Mucosa of gallbladder (tissue), 1 donor: ENCODE measurements at places on chromosomes 12 and 14.

DNA sequence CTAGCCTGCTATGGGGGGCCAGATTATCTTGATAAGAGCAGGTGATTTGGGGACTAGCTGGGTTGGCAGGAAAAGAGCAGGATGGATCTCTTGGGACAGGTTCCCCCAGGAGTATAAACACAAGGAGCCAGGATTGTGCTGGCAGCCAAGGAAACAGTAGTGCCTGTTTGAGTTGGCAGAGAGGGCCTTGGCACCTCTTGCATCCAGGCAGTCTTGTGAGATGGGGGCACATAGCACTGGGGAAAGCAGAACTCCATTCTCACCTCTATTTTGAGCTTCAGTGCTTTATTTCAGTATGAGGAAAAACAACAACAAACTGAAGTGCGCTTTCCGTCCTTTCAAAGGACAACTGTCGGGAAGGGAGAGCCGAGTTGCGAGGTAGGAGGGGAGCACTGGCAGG lies 9.4 kb upstream of the UNC119B start:
- no peak for DNase-seq

DNA sequence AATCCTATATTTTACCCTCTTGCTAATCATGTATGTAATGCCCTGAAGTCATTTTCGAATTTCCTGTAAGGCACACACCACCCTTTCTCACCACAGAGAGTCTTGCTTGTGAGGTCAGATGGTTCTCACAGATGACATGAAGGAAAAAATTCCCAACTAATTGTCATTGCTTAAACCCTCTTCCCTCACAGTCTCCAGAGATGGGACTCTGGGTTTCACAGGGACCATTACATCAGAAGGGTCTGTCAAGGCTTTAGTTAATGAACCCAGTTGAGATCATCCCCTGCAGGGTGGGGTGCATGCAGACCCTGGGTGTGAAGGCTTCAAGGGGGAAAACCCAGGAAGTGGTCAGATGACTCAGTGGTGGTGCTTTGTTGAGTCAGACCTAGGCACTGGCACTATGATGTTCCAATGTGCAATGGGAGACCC lies 229.6 kb downstream of the BCAT1 start:
- no peak for DNase-seq

DNA sequence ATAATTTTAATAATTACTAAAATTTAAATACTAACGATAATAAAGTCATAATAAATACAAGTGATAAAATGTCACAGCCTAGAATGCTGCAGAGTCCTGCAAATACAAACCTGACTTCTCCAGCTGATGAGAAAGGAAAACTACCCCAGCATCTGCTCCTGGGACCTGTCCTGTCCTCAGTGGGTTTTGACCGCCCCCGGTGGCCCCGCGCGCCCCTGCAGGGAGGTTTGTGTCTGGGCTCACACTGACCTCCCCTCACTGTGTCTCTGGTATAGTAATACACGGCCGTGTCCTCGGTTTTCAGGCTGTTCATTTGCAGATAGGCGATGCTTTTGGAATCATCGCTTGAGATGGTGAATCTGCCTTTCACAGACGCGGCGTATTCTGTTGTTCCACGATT lies 1139.4 kb downstream of the TMEM121 start:
- no peak for DNase-seq

DNA sequence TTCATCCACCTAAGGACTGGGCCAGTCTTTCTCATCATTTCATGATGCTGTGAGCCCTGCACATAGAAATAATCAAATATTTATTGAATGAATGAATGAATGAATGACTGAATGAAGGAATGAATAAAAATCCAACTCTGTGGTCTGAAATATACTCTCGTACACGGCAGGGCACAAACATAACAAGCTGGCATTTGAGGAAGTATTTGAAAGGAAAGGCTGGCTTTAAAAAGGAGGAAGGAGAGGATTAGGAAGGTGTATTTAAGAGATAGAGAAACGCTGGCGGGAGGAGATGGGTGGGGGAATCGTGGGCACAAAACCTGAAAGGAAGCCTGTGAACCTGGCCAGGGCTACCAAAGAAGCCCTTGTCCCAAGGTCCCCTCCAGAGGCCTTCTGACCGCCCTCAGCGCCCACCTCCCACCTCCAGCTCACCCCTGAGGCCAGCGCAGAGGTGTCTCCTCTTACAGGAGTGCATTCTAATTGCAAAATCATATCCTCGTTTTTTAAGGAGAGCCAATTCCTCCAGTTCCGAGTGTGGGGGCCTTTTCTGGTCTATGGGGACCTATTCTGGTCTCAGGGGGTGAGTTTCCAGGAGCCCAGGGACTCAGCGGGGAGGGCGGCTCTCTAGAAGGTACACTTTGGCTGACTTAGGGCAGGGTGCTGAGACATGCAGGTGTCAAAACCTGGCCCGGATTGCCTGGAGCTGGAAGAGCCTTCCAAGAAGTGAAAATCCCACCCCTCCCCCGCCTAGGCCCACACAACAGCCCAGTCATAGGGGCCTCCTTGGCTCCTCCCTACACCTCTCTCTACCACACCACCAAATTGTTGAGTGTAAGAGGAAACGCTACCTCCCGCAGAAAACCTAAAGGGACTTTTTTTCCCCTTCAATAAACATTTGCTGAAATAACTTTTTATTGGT lies 8.7 kb upstream of the JDP2 start:
- DNase-seq = no peak

- DNase-seq = no peak
Observed at GRCh38 chr12:20268121-20268732, 100.1 kb upstream of the PDE3A start.

- DNase-seq = no peak
Observed at GRCh38 chr14:53175375-53175774, 22.3 kb upstream of the DDHD1 start.

DNA sequence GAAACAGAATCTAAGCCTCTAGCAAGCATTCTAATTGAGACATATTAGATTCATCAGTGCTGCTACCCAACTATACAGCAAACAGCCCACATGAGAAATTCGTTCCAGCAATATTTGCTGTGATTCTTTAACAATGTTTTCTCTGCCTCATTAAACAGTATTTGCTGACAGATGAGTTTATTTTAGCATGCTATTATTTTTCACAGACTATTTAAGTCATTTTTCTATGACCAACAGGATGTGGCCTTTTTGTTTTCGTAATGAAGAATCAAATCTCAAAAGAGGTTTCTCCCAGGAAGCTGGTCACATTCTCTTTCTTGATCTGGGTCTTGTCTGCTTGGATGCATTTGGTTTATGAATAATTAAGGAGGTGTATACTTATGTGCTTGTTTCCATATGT lies 23.2 kb upstream of the SERPINA12 start:
- DNase-seq = no peak

- no peak for DNase-seq
Observed at GRCh38 chr14:34794941-34795340, 80.2 kb downstream of the BAZ1A start.

- no peak for DNase-seq
Observed at GRCh38 chr12:115869604-115870003, 407.9 kb downstream of the MED13L start.

DNA sequence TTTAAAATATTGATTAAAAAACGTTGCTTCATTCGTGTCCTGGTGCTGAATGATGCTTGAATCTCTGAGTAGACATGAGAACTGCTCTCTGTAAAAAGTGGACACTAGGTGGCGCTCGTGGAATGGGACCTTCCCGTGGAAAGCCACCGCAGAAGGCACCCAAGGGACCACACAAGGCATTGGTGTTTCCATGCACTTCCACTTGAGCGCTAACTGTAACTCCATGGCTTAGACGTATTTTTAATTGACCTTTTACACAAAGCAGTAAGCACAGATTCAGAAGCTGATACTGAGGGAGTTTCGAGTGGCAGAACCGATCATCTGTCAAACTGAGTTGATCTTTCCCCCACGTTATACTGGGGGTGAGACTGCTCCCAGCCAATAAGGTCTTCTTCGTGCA lies 135.3 kb downstream of the PRKCH start:
- DNase-seq = peak; percentile 89

- no peak for DNase-seq
Observed at GRCh38 chr12:69459477-69459876, 10.7 kb upstream of the FRS2 start.

DNA sequence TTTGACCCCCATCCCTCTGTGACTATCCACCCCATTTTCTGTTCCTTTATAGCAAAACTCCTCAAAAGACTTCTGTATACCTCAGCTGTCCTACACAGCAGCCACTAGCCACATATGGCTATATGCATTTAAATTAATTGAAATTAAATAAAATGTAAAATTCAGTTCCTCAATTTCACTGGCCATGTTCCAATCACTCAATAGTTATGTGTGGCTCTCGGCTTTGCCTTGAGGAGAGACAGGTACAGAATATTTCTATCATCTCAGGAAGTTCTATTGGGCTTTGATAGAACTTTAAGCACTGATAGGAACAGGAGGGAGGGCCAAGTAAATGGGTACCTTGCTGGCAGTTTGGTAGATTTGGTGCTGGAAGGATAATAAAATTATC lies 280.3 kb upstream of the AMIGO2 start:
- DNase-seq = no peak

- no peak for DNase-seq
Observed at GRCh38 chr14:23568021-23568599, 519 bp upstream of the AP1G2 start.

- no peak for DNase-seq
Observed at GRCh38 chr12:53777936-53778644, 26.3 kb upstream of the CISTR start.

DNA sequence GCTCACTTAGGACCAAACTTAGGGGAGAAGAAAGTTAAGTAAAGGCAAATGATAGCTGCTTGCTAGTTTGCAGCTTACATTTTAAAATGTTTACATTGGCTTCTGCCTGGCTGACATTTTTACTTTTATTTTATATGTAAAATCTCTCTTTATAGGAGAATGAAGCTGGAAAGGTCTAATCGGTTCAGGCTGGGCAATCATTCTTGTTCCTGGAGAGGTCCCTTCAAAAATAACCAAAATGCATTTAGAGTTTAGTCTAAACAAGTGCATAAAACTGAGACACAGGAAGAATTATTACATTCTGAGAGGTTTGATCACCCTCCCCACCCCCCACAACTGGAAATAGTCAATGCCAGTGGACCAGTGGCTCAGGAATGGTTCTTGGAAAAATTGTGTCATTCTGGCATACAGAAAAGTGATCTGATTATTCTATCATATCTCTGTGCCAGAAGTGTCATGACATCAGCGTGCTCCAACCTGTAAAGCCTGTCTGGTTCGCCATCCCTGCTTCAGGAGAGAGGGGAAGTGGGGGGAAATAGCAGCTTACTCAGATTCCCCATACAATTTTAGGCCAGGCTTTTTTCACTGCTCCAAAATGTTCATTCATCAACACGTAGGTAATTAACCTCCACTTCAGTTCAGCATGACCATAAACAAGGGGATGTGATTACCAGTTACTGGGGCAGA lies 4.2 kb downstream of the PRICKLE1 start:
- DNase-seq = no peak

GRCh38 chr12:97456571-97457188 lies 5.9 kb upstream of the RMST start:
- no peak for DNase-seq

- no peak for DNase-seq
Observed at GRCh38 chr14:76811561-76811960, 1.1 kb downstream of the ANGEL1 start.

DNA sequence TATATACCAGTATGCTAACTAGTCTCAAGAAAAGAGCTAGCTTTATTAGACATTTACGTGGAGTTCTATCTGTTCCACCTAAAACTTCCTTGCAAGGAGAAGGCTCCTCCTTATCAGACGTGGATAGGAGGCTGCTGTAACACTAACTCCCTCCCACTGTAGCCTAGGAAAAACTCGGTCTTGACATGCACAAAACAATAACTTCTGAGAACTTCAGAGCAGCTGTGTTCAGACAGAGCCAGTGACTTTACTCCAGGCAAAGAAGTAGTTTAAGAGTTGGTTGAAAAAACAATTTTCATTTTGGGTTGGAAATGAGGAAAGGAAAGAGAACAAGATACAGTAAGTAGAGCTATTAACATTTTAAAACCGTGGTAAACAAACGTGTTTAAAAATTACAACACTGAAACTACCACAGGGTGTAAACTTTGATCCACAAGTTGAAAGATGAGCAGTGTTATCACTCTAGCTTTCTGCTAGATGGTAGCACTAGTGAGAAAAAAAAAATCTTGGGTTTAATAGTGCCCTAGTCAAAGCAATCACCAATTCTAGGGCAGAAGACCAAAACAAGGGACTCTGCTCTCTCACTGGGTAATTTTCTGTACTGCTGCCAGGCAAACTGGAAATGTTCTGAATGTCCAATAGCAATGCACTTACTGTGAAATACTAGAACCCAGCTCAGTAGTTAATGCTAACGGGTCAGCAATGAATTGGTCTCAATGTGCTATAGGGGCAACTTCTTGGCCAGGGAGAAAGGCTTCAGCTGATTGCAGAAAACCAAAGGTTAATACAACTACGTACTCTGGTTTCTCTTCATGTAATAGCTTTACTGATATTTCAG lies 2.4 kb downstream of the ATF7 start:
- peak; percentile 17 for DNase-seq

DNA sequence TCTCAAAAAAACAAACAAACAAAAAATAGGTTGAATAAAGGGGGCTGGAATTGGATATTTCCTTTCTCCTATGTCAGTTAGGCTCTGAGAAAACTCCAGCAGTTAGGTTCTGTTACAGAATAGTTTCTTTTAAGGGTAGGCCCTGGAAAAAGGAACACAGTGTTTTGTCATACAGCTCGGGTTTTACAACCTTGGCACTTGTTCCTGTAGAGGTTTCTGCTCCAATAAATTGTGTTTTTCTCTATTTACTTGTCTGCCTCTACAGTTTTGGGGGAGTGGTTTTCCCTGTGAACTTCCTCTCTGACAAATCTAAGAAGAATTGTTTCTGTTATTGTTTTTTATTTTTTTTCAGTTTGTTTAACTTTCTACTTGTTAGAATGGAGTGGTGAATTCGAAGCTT lies 167.6 kb downstream of the ACSS3 start:
- DNase-seq = no peak

GRCh38 chr14:68145036-68145435 lies 325.5 kb downstream of the RAD51B start:
- no peak for DNase-seq

GRCh38 chr12:51265024-51265423 lies 5.2 kb downstream of the SMAGP start:
- no peak for DNase-seq

GRCh38 chr14:71429902-71430301 lies 502.3 kb upstream of the RGS6 start:
- DNase-seq = no peak

DNA sequence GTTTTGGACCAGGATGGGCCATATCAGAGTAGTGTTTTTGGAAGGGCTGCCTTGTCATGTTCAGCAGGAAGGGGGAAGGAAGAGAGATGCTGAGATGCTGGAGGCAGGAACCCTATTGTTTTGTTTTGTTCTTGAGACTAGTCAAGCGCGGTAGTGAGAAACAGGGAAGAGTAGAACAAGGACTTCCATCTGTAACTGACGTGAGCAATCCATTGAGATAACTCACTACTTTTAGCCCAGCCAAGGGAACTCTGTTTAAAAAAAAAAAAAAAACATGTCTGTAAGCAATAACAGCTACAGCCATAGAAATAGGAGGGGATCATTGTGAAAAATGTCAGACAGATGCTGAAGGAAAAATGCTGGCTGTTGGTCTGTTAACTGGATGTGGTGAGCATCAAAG lies 34.0 kb downstream of the CD9 start:
- DNase-seq = no peak

- DNase-seq = no peak
Observed at GRCh38 chr14:103696466-103697071, 18.7 kb downstream of the XRCC3 start.

GRCh38 chr12:109462868-109463692 lies 14.0 kb downstream of the KCTD10 start:
- peak; percentile 88 for DNase-seq

- no peak for DNase-seq
Observed at GRCh38 chr12:57764662-57765002, 2.2 kb downstream of the CYP27B1 start.
